ENCODE measurements at places on chromosomes 13 and 19. TPM values are rescaled to one million over a fixed set of nuclear protein-coding genes. Genes with fewer than 3 reads are reported as not detected.

The FAM124A gene
- total RNA-seq, result 12.1 TPM

The RASAL3 gene
- 2.3 TPM for total RNA-seq

The SLITRK5 gene
- 0.05 TPM for total RNA-seq

- no peak for DNase-seq
Observed at GRCh38 chr19:9911524-9912185, 24.7 kb downstream of the OLFM2 start.

DNA sequence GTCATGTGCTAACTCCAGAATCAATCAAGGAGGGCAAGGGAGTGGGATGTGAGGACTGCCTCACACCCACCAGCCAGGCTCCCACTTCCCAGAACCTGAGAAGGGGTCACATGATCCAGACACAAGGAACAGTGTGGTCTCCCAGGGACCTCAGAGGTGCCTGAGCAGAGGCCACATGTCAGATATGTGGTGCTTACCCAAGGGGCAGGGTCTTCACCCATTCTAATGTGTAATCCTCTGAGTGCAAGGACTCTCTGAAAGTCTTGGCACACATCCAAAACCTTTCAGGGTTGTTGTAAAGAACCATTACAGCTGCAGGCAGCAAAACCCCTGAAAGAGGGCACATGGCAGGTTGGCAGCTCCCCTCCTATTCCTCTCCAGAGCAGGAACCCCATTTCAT is 656.6 kb downstream of the UQCRFS1 start:
- DNase-seq, result no peak

GRCh38 chr13:95787356-95788099 is 110.6 kb downstream of the DNAJC3 start:
- no peak for DNase-seq

The BABAM1 gene
- total RNA-seq, result 82.0 TPM

DNA sequence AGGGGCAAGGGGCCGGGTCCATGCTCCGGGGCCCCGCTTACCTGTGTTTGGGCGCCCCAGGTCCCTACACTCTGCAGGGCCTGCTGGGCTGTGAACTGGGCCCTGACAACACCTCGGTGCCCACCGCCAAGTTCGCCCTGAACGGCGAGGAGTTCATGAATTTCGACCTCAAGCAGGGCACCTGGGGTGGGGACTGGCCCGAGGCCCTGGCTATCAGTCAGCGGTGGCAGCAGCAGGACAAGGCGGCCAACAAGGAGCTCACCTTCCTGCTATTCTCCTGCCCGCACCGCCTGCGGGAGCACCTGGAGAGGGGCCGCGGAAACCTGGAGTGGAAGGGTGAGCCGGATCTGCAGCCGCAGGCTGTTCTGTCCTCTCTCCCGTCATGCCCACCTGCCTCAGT is 1.7 kb downstream of the FCGRT start:
- DNase-seq, result no peak

Measured in Right ventricle myocardium inferior (tissue), 1 donor.